ENCODE measurements at places on chromosomes 4 and X.
A peak's percentile ranks its signal among the peaks of the same experiment; 100 is the strongest.

- H3K4me1 ChIP-seq, result peaks cover 75% of the 10 kb centered on the region
- peak overlapping the region; percentile 84 for H3K4me3 ChIP-seq
- no peaks in the 10 kb centered on the region for H3K27me3 ChIP-seq
- no peak for ATAC-seq
- H3K27ac ChIP-seq, result peak overlapping the region; percentile 70
- H3K36me3 ChIP-seq, result no peaks in the 10 kb centered on the region
Observed at GRCh38 chr4:165208221-165208652, 876 bp downstream of the KLHL2 start.

DNA sequence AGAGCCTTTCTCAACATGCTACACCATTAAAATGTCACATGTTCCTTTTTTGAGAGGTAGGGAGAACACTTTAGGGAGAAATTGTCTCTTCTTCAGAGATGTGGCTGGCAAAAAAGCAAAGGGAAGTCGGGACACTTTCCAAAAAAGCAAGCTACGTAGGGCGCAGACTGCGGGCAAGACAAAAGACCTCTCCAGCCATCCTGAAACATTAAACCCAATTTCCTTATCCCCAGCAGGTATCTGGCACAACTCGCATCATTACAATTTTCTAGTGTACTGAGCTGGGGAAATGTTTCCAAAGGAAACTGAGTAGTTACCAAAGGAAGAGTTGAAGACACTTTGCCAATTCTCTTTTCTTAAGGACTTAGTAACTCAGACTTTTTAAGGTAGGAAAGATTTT lies 116.0 kb downstream of the PACRGL start:
- H3K4me3 ChIP-seq, result no peak overlapping the region
- no peaks in the 10 kb centered on the region for H3K27me3 ChIP-seq
- no peaks in the 10 kb centered on the region for H3K36me3 ChIP-seq
- H3K27ac ChIP-seq, result no peak overlapping the region
- H3K4me1 ChIP-seq, result no peaks in the 10 kb centered on the region
- ATAC-seq, result no peak

GRCh38 chrX:121496966-121497365 lies 449.6 kb downstream of the GLUD2 start:
- no peak overlapping the region for H3K4me3 ChIP-seq
- no peak overlapping the region for H3K27ac ChIP-seq
- H3K4me1 ChIP-seq, result no peaks in the 10 kb centered on the region
- H3K27me3 ChIP-seq, result no peaks in the 10 kb centered on the region
- ATAC-seq, result no peak

- no peaks in the 10 kb centered on the region for H3K4me1 ChIP-seq
- no peaks in the 10 kb centered on the region for H3K36me3 ChIP-seq
- H3K4me3 ChIP-seq, result no peak overlapping the region
- ATAC-seq, result no peak
- no peaks in the 10 kb centered on the region for H3K27me3 ChIP-seq
Observed at GRCh38 chrX:7247346-7247745, 99.4 kb upstream of the PUDP start.

- no peak overlapping the region for H3K4me3 ChIP-seq
- H3K4me1 ChIP-seq, result peaks cover 21% of the 10 kb centered on the region
- H3K27ac ChIP-seq, result no peak overlapping the region
- H3K27me3 ChIP-seq, result peaks cover 70% of the 10 kb centered on the region
- no peaks in the 10 kb centered on the region for H3K36me3 ChIP-seq
Observed at GRCh38 chr4:6334203-6334887, 64.7 kb downstream of the WFS1 start.

DNA sequence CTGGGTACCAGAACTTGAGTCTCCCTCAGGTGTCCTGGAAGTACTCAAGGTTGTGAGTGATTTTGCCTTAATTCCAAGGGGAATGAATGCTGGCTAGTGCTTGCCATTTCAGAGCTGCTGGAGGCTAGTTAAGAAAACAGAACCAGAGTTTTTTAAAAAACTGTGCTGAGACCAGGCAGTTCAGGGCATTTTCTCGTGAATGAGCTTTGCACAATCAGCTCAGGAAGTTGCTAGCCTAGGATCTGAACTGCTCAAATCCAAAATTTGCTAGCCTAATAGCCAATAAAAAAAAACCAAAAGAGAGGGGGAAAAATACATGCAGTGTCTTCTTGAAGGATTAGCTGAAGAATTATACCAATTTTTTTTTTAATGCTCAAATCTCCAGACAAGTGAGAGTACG lies 292.7 kb downstream of the FBXW7 start:
- no peaks in the 10 kb centered on the region for H3K4me1 ChIP-seq
- no peak overlapping the region for H3K4me3 ChIP-seq
- H3K27me3 ChIP-seq, result peaks cover 27% of the 10 kb centered on the region
- ATAC-seq, result no peak
- no peak overlapping the region for H3K27ac ChIP-seq

- ATAC-seq, result no peak
- no peak overlapping the region for H3K27ac ChIP-seq
- H3K36me3 ChIP-seq, result peaks cover 75% of the 10 kb centered on the region
- H3K4me1 ChIP-seq, result no peaks in the 10 kb centered on the region
- H3K4me3 ChIP-seq, result no peak overlapping the region
Observed at GRCh38 chr4:48557478-48557877, 67.4 kb downstream of the ZAR1 start.

- peaks cover 11% of the 10 kb centered on the region for H3K4me1 ChIP-seq
- no peaks in the 10 kb centered on the region for H3K27me3 ChIP-seq
- ATAC-seq, result no peak
- H3K27ac ChIP-seq, result no peak overlapping the region
- peaks cover 6% of the 10 kb centered on the region for H3K36me3 ChIP-seq
- no peak overlapping the region for H3K4me3 ChIP-seq
Observed at GRCh38 chrX:9635803-9636202, 129.8 kb downstream of the GPR143 start.

DNA sequence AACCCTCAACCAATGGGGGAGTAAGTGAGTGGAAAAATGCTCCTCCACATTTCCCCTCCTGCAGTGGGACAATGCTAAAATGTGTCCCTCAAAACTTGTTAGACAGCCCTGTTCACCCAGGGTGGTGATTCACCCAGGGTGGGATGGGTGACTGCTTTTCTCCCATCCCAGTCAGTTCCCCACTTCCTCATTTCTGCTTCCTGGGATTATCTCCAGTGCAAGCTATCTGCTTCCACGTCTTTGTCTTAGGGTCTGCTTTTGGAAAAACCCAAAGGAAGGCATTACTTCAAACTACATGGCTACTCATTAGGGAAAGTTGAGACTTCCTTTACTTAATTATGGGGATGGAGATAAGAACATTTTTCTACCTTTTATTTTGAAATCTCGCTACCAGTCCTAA lies 45.5 kb downstream of the ETNPPL start:
- H3K4me3 ChIP-seq, result no peak overlapping the region
- no peak for ATAC-seq
- H3K27ac ChIP-seq, result no peak overlapping the region
- H3K36me3 ChIP-seq, result no peaks in the 10 kb centered on the region

- no peak overlapping the region for H3K4me3 ChIP-seq
- ATAC-seq, result peak; percentile 72
- H3K27me3 ChIP-seq, result no peaks in the 10 kb centered on the region
- H3K4me1 ChIP-seq, result peaks cover 52% of the 10 kb centered on the region
Observed at GRCh38 chr4:86977621-86978184, 42.9 kb downstream of the AFF1 start.

DNA sequence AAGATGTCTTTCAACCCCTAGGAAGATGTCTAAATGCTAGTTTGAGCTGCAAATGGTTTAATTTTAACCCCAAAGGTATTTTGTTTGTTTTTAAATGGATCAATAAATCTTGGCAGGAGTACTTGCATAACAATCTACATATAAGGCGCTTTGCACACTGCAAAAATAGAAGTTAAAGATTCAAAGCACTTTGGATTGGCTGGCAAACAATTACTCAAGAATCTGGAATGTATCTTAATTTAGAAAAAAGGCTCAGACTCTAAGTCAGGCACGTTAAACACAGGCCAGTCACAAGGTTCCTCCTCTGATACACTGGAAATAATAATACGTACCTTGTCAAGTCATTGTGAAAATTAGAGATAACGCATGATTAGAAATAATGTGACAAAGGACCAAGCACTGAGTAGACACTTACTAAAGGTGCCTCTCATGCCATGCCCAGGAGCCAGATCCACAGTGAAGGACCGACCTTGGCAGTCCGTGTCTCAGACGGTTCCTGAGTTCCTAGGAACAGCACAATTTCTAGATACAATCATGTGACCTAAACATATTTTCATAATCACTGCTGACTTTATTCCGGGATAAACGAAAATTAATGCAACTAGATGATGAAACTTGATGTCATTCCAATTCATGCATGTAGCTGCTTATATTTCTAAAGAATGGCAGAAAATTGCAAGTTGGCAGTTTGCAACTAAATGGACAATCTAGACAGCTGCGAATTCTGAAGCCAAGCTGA lies 49.6 kb downstream of the PROM1 start:
- H3K27ac ChIP-seq, result no peak overlapping the region
- no peaks in the 10 kb centered on the region for H3K27me3 ChIP-seq
- ATAC-seq, result no peak
- H3K36me3 ChIP-seq, result no peaks in the 10 kb centered on the region

DNA sequence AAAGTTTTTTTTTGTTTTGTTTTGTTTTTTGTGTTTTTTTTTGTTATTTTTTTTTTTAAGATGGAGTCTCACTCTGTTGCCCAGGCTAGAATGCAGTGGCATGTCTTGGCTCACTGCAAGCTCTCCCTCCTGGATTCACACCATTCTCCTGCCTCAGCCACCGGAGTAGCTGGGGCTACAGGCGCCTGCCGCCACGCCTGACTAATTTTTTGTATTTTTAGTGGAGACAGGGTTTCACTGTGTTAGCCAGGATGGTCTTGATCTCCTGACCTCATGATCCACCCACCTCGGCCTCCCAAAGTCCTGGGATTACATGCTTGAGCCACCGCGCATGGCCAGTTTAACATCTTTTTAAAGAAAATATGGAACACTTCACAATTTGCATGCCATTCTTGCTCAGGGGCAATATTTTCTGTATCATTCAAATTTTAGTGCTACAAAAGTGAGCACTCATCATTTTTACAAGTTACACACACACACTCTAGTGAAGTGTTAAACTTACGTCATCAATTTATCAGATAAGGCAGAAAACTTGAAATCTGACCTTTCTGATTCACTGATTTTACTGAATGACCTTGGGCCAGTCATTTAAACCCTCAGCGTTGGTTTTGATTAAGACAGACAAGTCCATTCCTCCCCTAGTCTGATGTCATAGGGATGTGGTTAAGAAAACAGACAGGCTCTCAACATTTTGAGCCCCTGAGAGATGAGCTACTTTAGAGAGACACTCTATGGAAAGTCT lies 61.2 kb downstream of the TRIM2 start:
- no peak for ATAC-seq
- H3K36me3 ChIP-seq, result no peaks in the 10 kb centered on the region
- peaks cover 15% of the 10 kb centered on the region for H3K27me3 ChIP-seq
- H3K27ac ChIP-seq, result no peak overlapping the region

- no peaks in the 10 kb centered on the region for H3K36me3 ChIP-seq
- no peak overlapping the region for H3K4me3 ChIP-seq
- peaks cover 14% of the 10 kb centered on the region for H3K4me1 ChIP-seq
- ATAC-seq, result peak; percentile 95
Observed at GRCh38 chr4:36385951-36386571, 104.6 kb downstream of the DTHD1 start.

GRCh38 chr4:139639654-139640053 lies 26.0 kb upstream of the MGST2 start:
- H3K36me3 ChIP-seq, result no peaks in the 10 kb centered on the region
- H3K4me1 ChIP-seq, result no peaks in the 10 kb centered on the region
- ATAC-seq, result no peak
- peaks cover 10% of the 10 kb centered on the region for H3K27me3 ChIP-seq

DNA sequence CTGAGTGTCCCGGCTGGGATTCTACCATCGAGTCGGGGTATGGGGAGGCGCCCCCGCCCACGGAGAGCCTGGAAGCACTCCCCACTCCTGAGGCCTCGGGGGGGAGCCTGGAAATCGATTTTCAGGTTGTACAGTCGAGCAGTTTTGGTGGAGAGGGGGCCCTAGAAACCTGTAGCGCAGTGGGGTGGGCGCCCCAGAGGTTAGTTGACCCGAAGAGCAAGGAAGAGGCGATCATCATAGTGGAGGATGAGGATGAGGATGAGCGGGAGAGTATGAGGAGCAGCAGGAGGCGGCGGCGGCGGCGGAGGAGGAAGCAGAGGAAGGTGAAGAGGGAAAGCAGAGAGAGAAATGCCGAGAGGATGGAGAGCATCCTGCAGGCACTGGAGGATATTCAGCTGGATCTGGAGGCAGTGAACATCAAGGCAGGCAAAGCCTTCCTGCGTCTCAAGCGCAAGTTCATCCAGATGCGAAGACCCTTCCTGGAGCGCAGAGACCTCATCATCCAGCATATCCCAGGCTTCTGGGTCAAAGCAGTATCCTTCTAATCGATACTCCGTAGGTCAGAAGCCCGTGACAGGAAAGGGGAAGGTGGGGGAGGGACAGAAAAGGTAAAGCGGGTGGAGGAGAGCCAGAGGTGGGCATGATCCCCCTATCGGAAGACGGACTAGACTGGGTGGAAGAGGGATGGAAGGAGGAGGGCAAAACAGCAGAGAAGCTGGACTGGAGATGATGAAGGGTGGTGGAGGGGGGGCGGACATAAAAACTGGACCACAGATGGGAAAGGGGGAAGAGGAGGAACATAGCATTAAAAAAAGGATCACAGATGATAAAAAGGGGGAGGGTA lies 828 bp downstream of the TSPYL2 start:
- ATAC-seq, result no peak
- peaks cover 27% of the 10 kb centered on the region for H3K36me3 ChIP-seq
- peaks cover 41% of the 10 kb centered on the region for H3K4me1 ChIP-seq
- no peaks in the 10 kb centered on the region for H3K27me3 ChIP-seq
- H3K4me3 ChIP-seq, result peak overlapping the region; percentile 87

- no peak overlapping the region for H3K27ac ChIP-seq
- H3K27me3 ChIP-seq, result no peaks in the 10 kb centered on the region
- H3K4me3 ChIP-seq, result no peak overlapping the region
- peaks cover 13% of the 10 kb centered on the region for H3K4me1 ChIP-seq
- peak; percentile 58 for ATAC-seq
Observed at GRCh38 chrX:70470850-70471289, 26.2 kb downstream of the DLG3 start.

DNA sequence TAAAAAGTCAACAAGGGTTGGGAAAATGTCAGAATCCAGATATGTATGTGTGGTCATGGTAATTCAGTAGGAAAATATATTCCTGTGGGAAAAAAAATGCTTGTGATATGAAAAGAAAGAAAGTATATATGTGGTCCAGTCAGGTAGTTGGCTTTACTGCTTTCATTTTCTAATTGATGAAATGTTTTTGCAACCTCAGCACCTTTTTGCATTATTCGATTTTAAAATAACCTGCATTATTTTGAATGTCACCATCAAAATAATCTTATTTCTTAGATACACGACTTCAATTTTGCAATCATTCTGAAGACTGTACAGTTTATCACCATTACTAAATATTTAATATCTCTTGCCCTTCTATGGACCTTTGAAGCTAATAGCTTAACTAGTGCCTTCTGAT lies 170.8 kb upstream of the SPANXN4 start:
- H3K4me1 ChIP-seq, result no peaks in the 10 kb centered on the region
- H3K4me3 ChIP-seq, result no peak overlapping the region
- H3K36me3 ChIP-seq, result no peaks in the 10 kb centered on the region
- no peaks in the 10 kb centered on the region for H3K27me3 ChIP-seq

DNA sequence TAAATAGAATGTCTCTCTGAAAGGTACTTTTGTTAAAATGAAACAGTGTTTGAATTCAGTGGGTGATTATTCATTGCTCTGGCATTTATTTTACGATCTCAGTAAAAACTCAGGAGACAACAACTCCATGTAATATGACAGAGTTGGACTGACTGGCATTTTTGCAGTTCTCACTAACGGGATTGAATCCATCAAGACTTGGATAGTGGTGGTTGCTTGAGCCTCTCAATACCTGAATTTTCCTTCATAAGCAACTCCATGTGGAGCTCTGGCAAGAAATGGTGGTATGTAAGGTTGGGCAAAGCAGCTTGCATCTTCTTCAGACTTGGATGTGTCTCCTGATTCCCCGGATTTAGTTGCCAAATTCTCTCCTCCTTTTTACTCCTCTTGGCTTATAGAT lies 72.7 kb downstream of the FRMPD4 start:
- H3K27me3 ChIP-seq, result no peaks in the 10 kb centered on the region
- no peaks in the 10 kb centered on the region for H3K4me1 ChIP-seq
- no peak for ATAC-seq
- no peak overlapping the region for H3K4me3 ChIP-seq

Measured in stimulated activated memory B cell treated with anti-CD40 and anti-IgM and Interleukin-4, amounts not matched to agents 10 μg/mL and 1 μg/mL and 100 μg/mL, for 72 hours (primary cell).